ENCODE measurements at places on chromosomes 16 and 17.

GRCh38 chr16:64234200-64234599 is 887.7 kb downstream of the CDH11 start:
- no peak for DNase-seq

DNA sequence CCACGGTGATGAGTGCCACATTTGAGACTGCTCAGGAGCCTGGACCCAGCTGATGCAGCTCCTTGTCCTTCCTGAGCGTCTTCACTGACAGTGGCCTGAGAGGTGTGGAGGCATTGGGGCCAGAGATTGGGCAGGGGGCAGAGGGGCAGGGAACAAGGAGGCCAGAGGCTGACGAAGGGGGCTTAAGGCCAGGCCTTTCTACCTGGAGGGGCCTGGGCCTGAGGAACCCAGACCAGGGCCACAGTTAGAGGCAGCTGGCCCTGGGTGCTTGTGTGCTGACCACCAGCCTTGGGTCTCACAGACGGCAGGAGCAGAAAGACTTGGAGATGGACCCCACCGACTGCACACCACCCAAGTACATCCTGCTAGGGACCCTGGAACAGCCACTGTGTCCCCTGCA is 168.2 kb upstream of the ZNF267 start:
- no peak for DNase-seq

- no peak for DNase-seq
Observed at GRCh38 chr16:4295581-4295980, 20.3 kb upstream of the GLIS2 start.

DNA sequence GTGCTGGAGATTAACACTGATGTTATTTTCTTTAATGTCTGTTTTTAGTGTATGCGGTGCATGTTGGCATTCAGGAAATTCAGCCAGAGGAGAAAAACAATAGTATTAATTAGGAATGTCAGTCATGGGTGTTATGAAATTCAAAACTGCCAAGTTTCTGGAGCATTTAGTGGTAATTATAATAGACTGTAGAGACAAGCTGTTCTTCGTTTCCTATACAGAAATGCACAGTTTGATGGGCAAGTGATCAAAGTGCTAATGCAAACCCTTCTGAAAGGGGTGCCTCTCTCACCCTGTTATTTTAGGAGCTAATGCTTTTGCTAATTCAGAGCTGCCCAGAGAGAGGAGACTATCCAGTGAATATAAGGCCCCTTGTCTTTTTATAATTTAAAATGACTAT is 573.8 kb upstream of the EEF2KMT start:
- no peak for DNase-seq

- no peak for DNase-seq
Observed at GRCh38 chr17:78889531-78889930, 13.5 kb downstream of the CEP295NL start.

- DNase-seq = peak; percentile 9
Observed at GRCh38 chr16:84618581-84619460, 943 bp upstream of the COTL1 start.

GRCh38 chr17:15660077-15660476 is 24.0 kb downstream of the TRIM16 start:
- DNase-seq = no peak

Data from NCI-H1092 (cell line).